ENCODE measurements at places on chromosomes 2 and 18. TPM values are rescaled to one million over a fixed set of nuclear protein-coding genes. Genes with fewer than 3 reads are reported as not detected.

Gene NEU4
- total RNA-seq = not detected

Gene SF3B1
- 352 TPM for total RNA-seq

Gene INO80D
- 18.4 TPM for total RNA-seq

Gene LYG2
- not detected for total RNA-seq

- DNase-seq = no peak
These were observed 916.6 kb downstream of the SLC4A3 start for GRCh38 chr2:220544049-220544448.

GRCh38 chr2:212337486-212338343 is 200.9 kb downstream of the ERBB4 start:
- DNase-seq = no peak

DNA sequence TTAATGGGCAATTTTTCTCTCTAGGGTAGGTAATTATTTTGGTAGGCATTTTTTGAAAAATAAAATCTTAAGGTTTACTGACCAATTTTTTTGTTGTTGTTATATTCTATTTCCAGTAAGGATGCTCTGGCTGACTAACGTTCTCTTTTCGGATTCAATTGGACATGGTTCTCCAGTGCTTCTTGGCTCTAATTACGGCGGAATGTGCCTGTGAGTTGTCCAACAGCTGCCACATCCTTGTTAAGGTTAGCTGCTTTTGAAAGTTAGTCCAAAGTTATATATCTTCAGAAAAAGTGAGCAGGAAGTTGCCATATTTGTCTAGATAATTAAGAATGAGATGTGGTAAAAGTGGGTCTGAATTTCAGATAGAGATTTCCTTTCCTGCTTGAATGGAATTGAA is 45.8 kb upstream of the SMIM21 start:
- no peak for DNase-seq

DNA sequence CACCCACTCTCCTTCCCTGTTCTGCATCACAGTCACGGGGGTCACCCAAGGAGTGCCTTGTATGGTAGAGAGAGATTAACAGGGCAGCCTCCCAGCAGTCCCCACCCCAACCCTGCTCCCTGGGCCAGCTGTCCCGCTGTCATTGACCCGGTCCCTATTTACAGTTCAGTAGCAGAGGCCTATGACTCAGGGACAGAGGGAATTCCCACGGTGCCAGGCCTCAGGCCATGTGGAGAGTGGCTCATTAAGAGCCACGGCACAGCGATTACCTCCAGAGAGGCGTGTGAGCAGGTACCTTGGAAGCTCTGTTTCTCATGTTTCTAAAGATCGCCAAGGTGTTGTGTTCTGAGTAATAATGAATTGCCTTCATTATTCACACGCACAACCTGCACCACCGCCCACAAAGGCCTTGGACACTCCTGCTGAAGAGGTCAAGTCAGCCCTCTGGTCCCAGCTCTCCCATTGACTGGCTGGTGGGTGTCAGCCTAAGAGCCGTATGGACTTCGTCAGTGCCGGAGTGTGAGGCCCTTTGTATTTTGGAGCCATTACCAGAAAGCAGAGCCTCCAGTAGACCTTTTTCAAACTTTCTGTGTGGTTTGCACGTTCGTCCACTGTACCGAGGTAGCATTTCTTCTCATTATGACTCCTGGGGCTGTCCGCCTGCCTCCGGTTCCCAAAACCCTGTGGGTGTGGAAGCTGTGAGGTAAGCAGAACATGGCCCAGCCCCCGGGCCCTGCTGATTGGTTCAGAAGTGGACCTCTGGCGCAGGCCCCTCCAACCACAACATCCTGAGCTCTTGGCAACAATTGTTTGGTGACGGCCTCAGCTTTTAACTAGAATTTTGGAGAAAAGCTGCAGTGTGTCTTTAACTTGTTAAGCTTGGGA is 47.0 kb downstream of the SERTAD2 start:
- DNase-seq = peak; percentile 98

GRCh38 chr2:37698931-37699481 is 27.6 kb upstream of the CDC42EP3 start:
- no peak for DNase-seq

All from vagina (tissue), 2 donors.